ENCODE measurements at places on chromosomes 16 and 17.

- no peak for DNase-seq
Observed at GRCh38 chr17:78197147-78197832, 10.1 kb downstream of the AFMID start.

GRCh38 chr16:88824256-88825077 is 12.7 kb upstream of the APRT start:
- no peak for DNase-seq

GRCh38 chr17:49779739-49780231 is 8.7 kb upstream of the KAT7 start:
- DNase-seq, result peak; percentile 53

- no peak for DNase-seq
Observed at GRCh38 chr16:14057878-14058382, 13.2 kb upstream of the MRTFB start.

DNA sequence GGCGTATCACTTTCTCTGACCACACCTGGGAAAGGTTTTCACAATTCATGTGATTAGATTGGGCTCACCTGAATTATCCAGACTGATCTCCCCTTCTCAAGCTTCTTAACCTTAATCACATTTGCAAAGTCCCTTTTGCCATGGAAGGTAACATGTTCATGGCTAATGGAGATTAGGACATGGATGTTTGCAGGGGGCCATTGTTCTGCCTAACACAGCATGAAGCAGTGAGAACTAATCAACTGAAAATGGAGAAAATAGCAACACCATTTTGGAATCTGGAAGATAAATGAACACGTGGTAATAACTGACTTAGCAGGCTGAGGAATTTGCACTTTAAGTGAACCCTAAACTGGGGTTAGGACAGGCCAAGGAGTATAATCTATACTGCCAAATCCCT is 25.0 kb upstream of the SBK1 start:
- no peak for DNase-seq

- DNase-seq, result no peak
Observed at GRCh38 chr17:6482105-6482455, 37.8 kb downstream of the PIMREG start.

GRCh38 chr16:27177031-27177774 is 26.1 kb upstream of the KDM8 start:
- DNase-seq, result peak; percentile 57

DNA sequence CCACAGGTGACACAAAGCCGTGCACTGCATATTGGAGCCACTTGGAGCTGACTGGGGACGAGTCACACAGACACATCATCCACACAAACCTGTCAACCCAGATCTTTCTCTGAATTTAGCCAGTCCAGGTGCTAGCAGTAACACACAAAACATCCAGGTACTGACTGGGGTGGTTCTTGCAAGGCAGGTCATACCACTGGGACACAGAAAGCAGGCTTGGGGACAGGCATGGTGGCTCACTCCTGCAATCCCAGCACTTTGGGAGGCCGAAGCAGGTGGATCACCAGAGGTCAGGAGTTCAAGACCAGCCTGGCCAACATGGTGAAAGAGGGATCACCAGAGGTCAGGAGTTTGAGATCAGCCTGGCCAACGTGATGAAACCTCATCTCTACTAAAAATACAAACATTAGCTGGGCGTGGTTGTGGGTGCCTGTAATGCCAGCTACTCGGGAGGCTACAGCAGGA is 14.9 kb downstream of the ENPP7 start:
- no peak for DNase-seq

DNA sequence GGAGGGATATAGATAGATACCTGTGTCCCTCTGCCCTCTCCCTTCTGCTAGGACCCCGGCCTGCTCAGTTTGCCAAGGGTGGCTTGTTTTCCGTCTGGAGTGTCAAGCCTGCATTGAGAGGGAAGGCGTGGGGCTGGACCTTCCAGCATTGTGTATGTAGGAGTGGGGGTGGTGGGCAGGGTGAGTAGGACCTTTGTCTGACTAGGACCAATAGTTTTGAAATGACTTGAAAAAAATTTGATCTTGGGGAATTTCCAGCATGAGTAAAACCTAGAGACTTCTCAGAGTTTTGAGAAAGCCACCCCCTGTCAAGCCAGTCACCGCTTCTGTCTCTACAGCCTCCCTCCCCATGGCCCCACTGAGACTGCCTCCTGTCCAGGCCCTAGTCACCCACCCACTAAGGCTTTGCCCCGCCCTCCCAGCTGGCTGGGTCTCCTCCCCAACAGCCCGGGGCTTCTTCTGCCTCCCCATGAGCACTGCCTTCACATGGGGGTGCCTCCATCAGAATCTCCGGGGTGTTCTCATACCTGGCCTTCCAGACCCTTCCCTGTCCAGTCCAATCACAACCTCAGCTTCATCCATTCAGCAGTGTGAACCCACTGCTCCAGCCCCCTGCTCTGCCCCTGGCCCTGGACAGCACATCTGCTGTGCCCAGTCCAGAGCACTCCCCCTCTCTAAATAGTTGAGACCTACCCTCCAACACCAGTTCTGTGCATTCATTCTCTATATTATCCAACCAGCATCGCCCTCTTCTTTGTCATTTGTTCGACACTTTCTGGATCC is 207.0 kb downstream of the MSI2 start:
- DNase-seq, result peak; percentile 92

- no peak for DNase-seq
Observed at GRCh38 chr17:72079700-72080099, 41.1 kb upstream of the SOX9 start.
